ENCODE measurements at places on chromosomes 4 and X. TPM values are rescaled to one million over a fixed set of nuclear protein-coding genes. Genes with fewer than 3 reads are reported as not detected.

CLNK gene
- not detected for total RNA-seq

TCEAL3 gene
- 15.1 TPM for total RNA-seq

TENM3 gene
- 51.9 TPM for total RNA-seq

STPG2 gene
- total RNA-seq: 1.1 TPM

- no peaks in the 10 kb centered on the region for H3K27me3 ChIP-seq
- peaks cover 20% of the 10 kb centered on the region for H3K4me1 ChIP-seq
- H3K4me3 ChIP-seq: peak overlapping the region; percentile 45
- DNase-seq: no peak
These were observed 145.4 kb upstream of the PLAC1 start for GRCh38 chrX:134803551-134804183.

GRCh38 chr4:87225936-87226335 lies 5.5 kb upstream of the KLHL8 start:
- DNase-seq: no peak
- H3K36me3 ChIP-seq: no peaks in the 10 kb centered on the region
- no peaks in the 10 kb centered on the region for H3K4me1 ChIP-seq
- no peak overlapping the region for H3K27ac ChIP-seq
- no peak overlapping the region for H3K4me3 ChIP-seq
- peaks cover 22% of the 10 kb centered on the region for H3K27me3 ChIP-seq
